Ovary (tissue), 10 donors: ENCODE measurements at places on chromosomes 3 and 15. TPM values are rescaled to one million over a fixed set of nuclear protein-coding genes. Genes with fewer than 3 reads are reported as not detected.

GRCh38 chr15:25706176-25706955, 156.8 kb downstream of the ATP10A start:
- DNase-seq, result no peak

- no peak for DNase-seq
Observed at GRCh38 chr3:82287562-82287961, 526.1 kb upstream of the GBE1 start.

DNA sequence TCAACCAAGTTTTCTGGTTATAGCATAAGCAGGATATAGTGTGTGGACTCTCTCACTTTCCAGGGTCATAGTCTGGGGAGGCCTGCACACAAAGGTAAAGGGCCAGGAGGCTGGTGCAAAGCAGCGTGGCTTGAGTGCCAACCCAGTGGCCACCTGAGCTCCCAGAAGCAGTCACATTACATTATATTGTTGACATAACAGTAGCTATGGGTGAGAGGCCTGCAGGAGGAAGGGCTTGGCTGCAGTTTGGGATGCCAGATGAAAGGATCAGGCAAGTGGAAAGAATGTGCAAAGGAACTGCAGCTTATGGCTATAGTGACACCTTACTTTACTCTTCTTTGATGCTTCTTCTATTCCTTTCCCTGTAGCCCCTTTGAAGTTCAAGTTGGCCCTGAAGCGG, 96.5 kb downstream of the FLNB start:
- DNase-seq, result no peak

GRCh38 chr3:34207806-34208205, 409.4 kb downstream of the PDCD6IP start:
- no peak for DNase-seq

Gene C3orf80
- 0.34 TPM for polyA plus RNA-seq

Gene COL6A6
- polyA plus RNA-seq, result 1.0 TPM

DNA sequence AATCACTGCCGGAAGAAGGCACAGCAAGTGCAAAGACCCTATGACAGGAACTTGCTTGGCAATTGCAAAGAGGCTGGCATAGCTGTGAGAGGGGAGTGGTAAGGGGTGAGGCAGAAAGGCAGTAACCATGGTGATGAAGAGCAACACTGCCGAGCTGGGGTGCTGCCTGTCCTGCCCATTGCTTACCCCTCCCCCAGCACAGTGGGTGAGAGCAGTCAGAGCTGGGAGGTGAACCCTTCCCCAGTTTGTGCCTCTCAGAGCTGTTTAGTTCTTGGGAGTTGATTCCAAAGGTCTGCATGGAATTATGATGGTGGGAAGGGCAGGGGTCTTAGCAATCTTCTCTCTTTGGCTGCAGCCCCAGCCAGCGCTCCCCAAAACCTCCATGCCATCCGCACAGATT, 8.8 kb downstream of the TYRO3 start:
- no peak for DNase-seq

Gene PSMD2
- 177 TPM for polyA plus RNA-seq

Gene SPTBN5
- polyA plus RNA-seq, result 0.28 TPM

DNA sequence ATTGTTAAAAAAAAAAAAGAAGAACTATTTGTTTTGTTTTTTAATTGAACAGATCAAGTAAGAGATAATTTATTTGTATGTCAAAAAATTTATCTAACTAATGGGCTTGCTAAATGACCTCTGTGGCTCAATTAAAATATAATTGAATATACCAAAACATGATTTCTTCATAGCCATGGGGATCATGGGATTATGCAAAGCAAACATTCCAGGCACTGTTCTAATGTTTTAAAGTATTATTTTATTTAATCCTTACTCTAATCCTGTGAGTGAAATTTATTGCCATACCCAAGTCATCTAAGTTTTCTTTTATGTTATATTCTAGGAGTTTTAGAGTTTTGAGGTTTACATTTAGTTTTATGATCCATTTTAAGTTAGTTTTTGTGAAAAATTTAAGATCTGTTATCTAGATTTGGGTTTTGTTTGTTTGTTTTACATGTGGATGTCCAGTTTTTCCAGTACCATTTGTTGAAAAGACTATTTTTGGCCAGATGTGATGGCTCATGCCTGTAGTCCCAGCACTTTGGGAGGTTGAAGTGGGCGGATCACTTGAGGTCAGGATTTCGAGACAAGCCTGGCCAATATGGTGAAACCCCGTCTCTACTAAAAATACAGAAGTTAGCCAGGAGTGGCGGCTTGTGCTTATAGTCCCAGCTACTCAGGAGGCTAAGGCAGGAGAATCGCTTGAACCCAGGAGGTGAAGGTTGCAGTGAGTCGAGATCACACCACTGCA, 52.3 kb upstream of the CNOT10 start:
- no peak for DNase-seq

Gene GABRB3
- polyA plus RNA-seq, result 1.3 TPM

DNA sequence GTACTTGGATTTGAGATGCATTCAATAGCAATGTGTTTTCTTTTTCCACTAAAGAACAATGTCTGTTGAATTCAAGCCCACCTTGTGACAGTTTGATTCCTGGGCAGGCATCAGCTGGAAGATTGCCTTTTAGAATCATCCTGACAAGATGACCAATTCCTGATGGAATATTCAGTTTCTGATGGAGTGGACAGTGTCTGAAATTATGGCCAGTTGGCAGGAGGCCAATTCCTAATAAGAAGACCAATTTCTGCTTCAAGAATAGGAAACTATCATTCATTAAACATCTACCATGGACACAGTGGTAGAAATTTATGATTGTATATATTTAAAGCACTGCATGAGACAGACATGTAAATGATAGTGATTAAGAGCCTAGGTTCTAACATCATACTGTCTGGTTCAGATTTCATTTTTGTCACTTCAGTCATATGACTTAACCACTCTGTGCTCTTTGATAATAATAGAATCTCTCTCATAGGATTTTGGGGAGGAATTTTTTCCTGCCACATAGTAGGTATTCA, 133.6 kb downstream of the CLSTN2 start:
- no peak for DNase-seq

Gene SCAANT1
- polyA plus RNA-seq, result not detected

DNA sequence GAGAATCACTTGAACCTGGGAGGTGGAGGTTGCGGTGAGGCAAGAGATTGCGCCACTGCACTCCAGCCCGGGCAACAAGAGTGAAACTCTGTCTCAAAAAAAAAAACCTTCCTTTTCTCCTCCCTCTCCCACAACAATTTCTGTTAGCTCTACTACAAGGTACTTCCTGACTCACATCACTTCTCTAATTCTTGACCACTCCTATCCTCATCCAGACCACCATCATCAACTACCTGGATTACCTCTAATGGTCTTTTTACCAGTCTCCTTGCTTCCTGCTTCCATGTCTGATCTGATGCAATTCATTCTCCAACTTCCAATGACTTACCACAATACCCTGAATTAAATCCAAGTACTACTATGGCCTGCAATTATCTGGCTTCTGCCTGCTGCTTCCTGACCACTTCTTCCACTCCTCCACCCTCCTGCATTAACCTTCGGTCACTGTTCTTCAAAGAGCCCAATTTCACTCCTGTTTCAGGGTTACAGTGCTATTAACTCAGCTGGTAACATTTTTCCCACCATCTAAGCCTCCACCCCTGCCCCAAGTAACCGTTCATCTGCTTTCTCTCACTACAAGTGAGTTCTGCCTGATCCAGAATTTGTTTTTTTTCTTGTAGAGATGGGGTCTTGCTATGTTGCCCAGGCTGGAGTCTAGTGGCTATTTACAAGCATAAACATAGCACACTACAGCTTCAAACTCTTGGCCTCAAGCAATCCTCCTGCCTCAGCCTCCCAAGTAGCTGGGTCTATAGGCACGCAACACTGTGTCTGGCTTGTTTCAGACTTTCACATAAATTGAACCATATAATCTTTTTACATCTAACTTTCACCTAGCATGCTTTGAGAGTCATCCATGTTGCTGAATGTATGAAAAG, 27.8 kb downstream of the DCAF1 start:
- no peak for DNase-seq

- no peak for DNase-seq
Observed at GRCh38 chr3:37397396-37397795, 223.0 kb upstream of the LRRFIP2 start.

Gene GRK7
- polyA plus RNA-seq, result 0.02 TPM

- DNase-seq, result no peak
Observed at GRCh38 chr3:38353151-38353550, 6.6 kb downstream of the XYLB start.

GRCh38 chr15:96047255-96047931, 283.1 kb upstream of the NR2F2 start:
- no peak for DNase-seq

DNA sequence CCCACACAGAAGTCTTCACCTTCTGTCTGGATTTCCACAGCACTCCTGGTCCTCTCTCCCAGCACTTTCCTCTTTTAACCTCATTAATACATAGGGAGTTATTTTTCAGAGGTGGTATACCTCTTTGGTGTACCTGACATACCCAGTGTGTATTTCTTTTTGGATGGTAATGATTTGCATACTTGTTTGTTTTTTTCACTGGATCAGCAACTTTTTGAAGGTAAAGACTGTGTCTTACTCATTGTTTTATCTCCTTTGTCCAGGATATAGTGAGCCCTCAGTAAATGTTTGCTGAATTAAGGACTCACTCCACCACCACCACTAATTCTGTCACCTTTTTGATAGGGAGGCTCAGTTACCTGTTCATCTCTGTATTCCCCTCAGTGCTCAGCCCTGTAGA, 52.1 kb downstream of the SACM1L start:
- DNase-seq, result no peak

Gene GABRA5
- not detected for polyA plus RNA-seq

Gene NR2E3
- polyA plus RNA-seq, result 0.04 TPM
